ENCODE measurements at places on chromosomes 13 and 19.

- DNase-seq: no peak
These were observed 16.2 kb downstream of the FCGBP start for GRCh38 chr19:39918183-39918651.

DNA sequence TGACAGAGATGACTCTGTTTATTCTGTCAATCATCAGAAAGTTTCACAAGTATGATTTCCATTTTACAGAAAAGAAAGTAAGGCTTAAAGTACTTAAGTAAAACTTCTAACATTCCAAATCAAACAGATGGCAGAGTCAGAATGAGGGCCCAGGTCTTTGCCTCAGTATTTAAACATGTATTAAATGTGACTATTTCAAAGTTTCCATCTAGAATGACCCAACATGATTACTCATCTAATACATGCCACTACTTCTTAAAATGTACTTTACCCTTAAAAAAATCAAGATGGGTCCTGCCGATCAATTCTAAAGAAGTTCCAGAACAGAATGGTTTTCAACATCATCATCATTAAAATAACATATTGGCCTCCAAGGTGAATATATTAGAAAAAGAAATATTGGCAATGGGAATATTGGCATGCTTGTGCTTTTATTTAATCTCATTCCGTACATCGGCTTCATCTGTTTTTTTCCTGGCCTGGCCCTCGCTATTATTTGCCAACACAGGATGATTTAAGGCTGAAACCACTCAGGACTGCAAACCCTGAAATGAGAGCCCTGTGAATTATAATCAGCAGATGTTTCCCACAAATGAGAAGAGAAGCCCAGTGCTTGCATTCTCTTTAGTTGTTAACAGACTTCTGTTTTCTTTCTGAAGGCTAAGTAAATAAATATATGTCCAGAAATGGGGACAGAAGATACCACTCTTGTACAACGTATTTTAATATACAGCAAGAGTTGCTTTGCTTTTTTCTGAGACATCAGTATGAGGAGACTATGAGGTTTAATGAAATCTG, 340.0 kb downstream of the DNAJC15 start:
- no peak for DNase-seq

GRCh38 chr19:13758795-13759194, 5.5 kb upstream of the MRI1 start:
- no peak for DNase-seq

GRCh38 chr19:13951799-13952153, 533 bp upstream of the DCAF15 start:
- no peak for DNase-seq

- no peak for DNase-seq
These were observed 24.5 kb downstream of the ADGRE3 start for GRCh38 chr19:14650161-14650560.
